Nucleus accumbens (tissue), 56 donors: ENCODE measurements at places on chromosomes 7 and 10.

GRCh38 chr10:60140651-60141632 lies 234.6 kb upstream of the CCDC6 start:
- DNase-seq: no peak

DNA sequence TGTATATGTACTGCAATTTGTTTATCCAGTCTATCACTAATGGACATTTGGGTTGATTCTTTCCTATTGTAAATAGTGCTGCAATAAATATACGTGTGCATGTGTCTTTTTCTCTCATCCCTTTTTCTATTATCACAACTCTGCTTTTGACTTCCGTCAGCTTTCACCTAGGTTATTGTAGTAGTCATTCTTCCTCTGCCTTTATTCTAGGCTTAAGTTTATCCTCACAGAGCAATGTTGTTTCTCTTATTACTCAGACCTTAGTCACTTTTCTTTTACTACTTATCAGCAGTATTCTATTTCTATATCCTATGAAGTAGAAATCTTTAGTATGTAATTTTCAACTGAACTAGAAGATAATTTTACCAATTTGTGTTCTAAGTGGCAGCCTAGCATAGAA lies 175.3 kb upstream of the SEMA3E start:
- DNase-seq: no peak

DNA sequence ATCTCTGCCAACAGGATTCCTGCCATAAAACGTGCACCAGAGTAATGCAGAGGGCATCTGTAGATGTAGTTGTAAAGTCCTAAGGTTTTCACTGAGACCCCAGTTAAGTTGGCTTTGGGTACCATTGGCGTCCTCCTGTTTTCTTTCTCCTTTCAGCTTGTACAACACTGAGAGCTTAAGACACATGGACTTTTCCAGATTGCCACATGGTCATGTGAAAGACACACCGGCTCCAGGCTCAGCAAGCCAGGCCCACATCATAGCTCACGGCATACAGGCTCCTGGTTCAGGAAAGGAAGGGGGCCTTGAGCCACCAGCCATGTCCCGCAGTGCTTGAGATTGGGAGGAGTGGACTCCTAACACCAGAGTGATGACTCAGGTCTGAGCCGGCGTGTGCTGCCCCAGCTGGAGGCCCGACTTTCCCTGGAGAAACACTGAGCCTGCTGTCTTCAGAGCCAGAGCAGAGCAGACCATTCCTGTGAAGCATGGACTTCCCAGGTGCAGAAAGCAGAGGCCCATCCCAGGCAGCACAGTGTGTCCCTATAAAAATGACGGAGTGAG lies 252.7 kb downstream of the PRPF18 start:
- no peak for DNase-seq

DNA sequence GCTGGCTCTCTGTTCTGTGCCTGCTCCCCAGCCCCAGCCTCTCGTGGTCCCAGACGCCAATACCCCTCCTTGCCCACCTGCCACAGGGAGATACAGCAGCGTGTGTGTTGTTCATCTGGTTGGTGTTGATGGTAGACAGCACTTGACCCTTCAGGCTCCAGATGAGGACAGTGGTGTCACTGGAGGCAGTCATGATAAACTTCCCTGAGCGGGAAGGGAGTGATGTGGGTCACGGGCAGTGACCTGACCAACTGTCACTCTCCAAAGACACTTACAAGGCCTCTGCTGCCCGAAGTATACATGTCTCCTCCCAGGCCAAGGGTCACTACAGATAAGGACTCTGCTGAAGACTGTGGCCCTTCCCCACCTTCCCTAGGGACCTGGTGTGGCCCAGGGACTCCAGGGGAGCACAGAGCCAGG lies 5.6 kb downstream of the TBL2 start:
- no peak for DNase-seq

DNA sequence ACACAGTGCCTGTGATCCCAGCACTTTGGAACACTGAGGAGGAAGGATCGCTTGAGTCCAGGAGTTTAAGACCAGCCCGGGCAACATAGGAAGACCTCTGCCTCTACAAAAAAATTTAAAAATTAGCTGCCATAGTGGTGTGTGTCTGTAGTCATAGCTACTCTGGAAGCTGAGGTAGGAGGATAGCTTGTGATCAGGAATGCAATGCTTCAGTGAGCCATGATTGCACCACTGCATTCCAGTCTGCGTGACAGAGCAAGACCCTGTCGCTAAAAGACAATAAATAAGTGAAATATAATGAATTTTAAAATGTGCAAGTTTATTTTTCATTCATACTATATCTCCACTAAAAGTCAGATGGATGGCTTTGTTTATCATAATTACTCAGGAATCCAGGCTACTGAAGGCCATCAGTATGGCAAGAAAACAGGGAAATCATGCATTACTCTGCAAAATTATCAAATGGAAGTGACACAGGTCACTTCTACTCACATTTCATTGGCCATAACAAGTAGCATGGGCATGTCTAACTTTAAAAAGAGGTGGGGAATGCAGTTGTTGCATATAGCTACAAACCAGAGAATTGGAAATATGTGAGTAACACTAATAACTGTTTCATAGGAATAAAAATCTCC lies 32.9 kb upstream of the FAM3C start:
- DNase-seq: no peak

GRCh38 chr10:47116445-47116844 lies 183.6 kb upstream of the GDF10 start:
- DNase-seq: no peak

DNA sequence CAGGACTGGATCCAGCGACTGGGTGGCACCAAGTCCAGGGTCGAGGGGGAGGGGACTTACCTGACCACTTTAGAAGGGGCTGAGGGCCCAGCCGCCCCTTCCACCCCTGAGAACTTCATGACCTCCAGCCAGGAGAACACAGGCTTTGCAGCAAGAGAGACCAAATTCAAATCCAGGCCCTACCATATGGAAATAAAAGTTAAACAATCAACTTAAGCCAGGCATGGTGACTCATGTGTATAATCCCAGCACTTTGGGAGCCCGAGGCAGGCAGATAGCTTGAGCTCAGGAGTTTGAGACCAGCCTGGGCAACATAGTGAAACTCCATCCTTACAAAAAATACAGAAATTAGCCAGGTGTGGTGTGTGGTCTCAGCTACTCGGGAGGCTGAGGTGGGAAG lies 61.9 kb downstream of the COL13A1 start:
- DNase-seq: no peak

DNA sequence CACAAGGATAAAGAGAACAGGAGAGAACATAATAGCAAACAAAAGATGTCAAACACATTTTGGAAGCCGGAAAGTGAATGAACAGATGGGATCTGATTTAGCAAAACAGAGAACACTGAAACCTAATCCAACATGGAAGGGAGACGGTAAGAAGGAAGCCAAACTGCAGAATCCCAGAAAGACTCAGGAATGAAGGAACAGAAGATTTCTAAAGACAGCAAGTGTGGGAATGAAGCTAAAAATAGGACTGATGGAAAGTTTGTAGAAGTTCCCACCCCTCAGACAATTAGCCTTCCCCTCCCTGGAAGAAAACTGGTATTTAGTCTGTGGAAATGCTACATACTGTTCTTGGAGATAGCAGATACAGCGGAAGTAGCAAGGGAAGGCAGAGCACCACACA lies 40.8 kb downstream of the SLC16A12 start:
- no peak for DNase-seq

DNA sequence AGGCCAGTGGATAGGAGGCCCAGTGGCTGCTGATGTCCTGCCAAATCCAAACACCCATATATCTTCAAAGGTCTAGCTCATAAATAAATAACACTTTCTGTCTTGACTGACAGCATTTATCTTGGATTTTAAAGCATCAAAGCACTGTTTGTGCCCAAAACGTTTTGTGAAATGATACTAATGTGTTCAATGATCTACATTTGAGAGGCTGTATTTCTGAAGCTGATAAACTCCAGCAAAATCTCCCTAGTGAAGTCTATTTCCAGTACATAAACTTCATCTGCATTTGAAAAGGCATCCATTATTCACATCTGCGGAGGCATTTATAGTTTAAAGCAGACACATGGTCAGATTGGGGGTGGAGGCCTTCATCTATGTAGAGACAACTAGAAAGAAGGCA lies 276.3 kb downstream of the HPSE2 start:
- no peak for DNase-seq

- no peak for DNase-seq
These were observed 178.5 kb downstream of the KCNMA1 start for GRCh38 chr10:77458986-77459590.

- no peak for DNase-seq
These were observed 59.5 kb downstream of the ASB13 start for GRCh38 chr10:5606864-5607263.

- DNase-seq: no peak
These were observed 320.6 kb downstream of the GATA3 start for GRCh38 chr10:8375137-8375536.

DNA sequence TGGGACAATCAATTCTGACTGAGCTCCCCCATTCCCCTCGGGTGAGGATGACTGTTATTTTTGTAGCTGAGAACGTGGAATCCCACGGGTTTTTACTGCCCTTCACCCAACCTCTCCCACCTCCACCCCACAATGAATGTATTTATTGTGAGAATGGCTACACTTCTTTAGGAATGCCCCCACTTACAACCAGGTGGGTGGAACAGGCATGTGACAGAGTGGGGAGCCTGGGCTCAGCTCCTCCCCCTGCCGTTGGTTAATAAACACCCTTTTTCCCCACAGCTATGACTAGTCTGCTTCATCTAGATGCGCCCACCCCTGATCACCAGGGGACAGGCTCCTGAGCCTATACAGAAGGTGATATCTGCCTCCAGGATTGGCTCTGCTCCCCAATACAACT lies 2.0 kb downstream of the MRPL43 start:
- no peak for DNase-seq

GRCh38 chr10:69952821-69953221 lies 99.8 kb upstream of the MACROH2A2 start:
- no peak for DNase-seq

DNA sequence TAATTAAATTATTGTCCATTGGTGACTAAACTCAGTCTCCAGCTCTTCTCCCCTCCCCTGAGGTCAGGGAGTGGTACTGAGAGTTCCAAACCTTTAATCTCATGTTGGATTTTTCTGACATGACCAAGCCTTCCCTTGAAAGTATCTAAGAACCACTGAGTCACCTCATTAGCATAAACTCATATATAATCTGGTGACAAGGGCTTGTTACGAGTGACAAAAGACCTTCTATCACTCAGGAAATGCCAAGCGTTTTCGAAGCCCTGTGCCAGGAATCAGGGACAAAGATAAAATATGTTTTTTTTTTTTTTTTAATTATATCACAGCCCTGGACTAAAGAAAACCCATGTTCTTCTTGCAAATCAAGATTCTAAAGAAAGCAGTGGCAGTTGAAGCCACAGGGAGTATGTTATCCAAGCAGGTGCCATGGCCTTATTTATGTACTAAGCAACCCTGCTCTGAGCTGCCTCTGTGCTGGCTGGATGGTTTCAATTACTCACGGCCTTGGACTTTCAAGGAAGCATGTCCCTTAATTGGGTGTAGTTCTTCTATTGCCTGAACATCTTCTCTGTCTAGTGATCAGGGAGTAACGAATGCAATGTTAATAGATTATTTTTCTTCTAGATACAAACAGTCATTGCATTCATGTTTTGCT lies 169.0 kb upstream of the PRKCQ start:
- DNase-seq: no peak

DNA sequence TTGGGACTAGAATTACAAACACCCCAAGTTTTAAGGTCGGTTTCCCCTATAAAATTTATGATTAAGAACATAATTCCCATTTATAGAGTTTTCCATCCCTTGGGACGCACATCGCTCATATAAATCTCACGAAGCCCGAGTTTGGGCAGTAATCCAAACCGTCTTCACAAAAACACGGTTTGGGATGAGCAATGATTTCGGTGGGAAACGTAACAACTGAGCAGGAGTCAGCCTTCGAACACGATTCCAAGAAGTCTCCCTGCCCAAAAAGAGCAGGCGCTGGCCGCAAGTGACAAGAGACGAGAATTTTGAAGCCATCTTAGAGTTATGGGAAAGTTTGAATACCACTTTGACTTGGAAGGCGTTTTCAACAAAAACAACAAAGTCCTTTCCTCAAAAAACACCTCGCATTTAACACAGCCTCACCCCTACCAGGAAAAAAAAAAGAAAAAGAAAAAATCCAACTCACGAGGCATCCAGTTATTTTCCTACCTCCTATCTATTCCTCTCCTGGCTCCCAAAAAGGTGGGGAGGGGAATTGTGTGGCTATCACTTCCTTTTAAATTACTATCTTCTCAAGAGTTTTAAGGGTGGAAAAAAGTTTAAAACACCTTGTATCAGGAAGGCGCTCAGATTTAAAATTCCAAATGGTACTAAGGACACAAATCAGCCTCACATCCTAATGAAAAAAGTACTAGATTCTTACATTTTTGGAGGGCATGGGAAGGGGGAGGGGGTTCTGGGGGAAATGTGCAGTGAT lies 1.6 kb downstream of the SEPHS1 start:
- DNase-seq: no peak

GRCh38 chr10:86506062-86506461 lies 15.5 kb downstream of the WAPL start:
- DNase-seq: no peak

GRCh38 chr7:158633055-158633956 lies 45.7 kb upstream of the PTPRN2 start:
- no peak for DNase-seq

DNA sequence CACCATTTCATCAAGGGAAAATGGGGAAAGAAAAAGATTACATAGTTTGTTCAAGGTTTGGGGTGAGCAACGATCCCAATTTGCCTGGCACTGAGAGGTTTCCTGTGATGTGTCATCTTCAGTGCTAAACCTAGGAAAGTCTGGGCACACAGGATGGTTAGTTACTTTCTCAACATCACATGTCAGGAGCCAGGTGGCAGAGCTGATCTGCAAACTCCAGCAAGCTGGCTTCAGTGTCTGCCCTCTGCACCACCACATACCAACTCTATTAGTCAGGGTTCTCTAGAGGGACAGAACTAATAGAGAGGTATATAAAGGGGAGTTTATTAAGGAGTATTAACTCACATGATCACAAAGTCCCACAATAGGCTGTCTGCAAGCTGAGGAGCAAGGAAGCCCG lies 11.3 kb downstream of the ADAM12 start:
- DNase-seq: no peak

GRCh38 chr7:142321391-142321790 lies 63.5 kb upstream of the PRSS58 start:
- no peak for DNase-seq

DNA sequence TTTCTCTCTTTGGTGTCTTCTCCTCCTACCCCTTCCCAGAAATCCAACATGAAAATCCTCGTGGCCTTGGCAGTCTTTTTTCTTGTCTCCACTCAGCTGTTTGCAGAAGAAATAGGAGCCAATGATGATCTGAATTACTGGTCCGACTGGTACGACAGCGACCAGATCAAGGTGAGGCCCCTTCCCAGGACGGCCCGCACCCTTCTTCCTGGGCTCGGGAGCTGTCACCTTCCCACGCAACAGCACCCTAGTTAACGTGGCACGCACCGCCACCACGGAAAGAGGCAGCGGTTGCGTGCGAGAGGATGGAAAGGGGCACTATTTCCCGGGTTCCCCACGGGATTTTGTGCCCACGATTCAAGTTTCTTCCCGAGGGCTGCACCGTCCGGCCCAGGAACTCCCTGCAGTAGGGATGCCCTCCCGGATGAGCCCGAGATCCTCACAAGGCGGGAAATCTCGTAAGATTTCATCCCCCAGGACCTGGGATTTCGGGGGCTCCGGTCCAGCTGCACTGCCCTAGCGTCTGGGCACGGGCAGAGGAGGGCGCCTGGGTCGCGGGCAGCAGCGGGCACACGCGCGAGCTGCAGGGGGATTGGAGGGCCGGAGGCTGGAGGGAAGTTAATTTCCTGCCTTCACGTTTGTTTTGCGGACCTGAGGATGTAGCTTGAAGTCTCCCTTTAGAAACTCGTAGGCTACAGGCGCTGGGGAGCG lies 834 bp downstream of the TAC1 start:
- DNase-seq: no peak
